ENCODE measurements at places on chromosomes 1 and 21.

DNA sequence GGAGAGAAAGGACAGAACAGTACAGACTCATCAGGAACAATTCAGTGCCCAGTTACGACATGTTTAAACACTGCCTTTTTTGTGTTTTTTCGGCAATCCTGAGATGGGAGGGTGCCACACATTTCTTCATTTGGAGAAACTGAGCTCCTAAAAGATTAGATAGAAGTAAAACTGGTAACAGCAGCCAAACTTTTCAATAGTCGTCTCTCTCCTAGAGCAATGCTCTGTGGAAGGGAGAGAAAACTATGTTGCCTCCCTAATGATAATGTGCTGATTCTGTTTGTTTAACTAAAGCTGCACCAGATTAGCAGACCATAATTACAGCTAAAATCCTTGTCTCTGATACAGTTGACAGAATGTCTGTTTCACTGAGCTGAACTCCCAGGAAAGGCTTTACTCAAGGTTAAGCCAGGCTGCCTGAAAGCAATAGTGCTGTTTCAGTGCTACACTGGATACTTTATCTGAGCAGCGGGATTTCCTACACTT, 76.2 kb upstream of the CXADR start:
- no peak for DNase-seq

DNA sequence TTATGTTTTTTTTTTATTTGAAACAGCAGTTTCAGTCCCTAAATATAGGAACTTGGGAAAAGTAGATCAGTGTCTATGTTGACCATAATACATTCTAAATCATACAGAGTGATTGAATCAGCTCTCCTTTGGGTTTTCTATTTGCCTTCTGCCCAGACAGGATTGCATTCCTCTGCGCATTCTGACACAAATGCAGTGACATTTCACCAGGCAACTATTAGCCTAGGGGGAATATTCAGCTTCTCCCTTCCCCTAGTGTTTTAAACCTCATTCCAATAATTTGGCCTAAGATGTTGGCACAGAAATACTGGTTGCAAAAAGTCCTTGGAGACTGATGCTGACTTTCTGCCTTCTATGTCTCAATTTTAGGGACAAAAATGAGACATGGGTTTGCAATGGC, 172.8 kb downstream of the PTGER3 start:
- DNase-seq = no peak

DNA sequence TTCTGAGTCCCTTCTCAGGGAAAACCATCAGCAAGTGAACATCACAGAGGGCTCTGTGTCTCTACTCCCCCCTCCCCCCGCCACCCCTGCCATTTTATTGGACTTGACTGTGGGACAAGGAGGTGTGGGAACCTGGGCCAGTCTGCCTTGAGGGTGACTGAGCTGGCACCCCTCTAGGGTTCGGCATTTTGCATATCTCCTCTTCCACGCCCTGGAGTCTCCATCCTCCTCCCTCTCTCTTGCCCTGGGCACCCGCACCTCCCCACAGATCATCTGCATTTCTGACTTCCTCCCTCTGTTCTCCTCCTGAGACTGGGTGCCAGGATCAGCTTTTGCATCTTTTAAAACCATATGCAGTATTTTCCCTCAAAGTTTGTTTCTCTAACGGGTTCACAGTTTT, 107.1 kb upstream of the ERRFI1 start:
- no peak for DNase-seq

DNA sequence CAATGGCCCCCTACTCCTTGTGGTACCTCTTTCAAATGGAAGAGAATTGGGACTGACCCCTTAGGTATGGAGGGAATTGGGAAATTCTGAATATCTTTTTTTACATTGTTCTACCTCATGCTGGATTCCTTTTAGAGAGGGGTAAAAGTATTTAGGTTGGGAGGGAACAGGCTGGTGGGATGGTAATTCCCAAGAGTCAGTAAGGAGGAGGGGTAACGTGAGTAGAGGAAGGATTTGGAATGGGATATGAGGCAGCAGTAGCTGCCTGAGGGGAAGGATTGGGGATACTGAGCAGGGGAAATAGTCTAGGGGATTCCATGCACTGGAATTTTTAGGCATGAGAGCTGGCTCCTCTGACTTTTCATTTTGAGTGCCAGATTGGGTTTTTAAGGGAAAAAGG, 3.8 kb upstream of the AADACL3 start:
- no peak for DNase-seq

GRCh38 chr1:107963601-107964335, 1.2 kb downstream of the VAV3 start:
- DNase-seq = peak; percentile 18

GRCh38 chr1:226656601-226657277, 82.3 kb downstream of the ITPKB start:
- no peak for DNase-seq

Data from occipital lobe (tissue), 3 donors.